ENCODE measurements at places on chromosomes 4 and X.

DNA sequence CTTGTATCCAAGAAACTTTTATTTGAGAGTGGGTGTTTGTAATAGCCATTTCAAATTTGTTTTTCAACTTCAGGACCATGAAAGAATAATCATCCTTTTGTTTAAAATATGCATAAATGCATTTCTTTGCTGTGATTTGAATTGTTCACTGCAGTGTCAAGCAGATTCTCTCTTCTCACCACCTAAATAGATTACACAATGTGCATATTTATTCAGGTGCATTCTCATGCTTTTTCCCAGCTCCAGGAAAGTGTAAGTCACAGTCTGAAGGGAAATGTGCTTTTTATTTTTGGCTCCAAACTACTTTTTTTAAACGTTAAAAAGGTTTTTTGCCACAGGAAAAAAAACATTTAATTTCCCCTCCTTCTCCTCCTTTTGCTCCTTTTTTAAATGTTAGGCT, 17.5 kb downstream of the C4orf33 start:
- peak; percentile 27 for DNase-seq

DNA sequence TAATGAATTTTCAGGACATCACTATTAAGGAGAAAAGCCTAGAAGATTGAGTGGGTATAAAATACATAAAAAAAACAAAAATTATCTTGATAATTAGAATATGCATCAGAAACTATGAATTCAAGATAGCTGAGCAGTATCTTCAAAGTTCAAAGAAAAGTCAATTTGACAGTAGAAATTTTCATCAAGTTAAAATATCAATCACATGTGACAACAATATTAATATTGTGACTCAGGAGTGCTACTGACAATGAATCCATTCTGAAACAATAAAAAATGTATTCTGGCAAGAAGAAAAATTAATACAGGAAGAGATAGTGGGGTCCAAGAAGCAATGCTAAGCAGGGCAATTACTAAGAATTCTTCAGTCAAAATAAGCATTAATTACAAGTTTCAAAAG, 151.9 kb upstream of the GLRA2 start:
- no peak for DNase-seq

DNA sequence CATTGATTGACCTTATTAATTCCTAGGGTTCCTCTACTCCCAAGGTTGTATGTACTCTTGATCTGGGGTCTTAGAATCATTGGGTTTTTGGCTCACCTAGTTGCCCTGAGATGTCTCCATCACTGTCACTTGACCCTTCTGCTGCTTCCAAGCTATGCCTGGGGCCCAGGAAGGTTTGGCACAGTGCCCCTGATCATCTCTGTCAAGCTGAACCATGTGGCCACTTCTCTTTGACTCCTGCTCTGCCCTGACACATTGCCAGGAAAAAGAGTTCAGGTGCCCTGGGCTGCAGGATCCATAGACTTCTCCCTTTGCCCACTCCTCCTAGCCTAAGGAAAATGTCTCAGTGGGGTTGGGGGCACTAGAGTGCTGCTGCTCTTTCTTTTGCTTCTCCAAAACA, 3.9 kb upstream of the CHST7 start:
- no peak for DNase-seq

GRCh38 chrX:71618303-71618721, at the start of gene CXCR3:
TSS of gene CXCR3 (minus strand) at chrX:71618511. CDS start at chrX:71618449, 62 bp downstream.
- DNase-seq, result no peak

DNA sequence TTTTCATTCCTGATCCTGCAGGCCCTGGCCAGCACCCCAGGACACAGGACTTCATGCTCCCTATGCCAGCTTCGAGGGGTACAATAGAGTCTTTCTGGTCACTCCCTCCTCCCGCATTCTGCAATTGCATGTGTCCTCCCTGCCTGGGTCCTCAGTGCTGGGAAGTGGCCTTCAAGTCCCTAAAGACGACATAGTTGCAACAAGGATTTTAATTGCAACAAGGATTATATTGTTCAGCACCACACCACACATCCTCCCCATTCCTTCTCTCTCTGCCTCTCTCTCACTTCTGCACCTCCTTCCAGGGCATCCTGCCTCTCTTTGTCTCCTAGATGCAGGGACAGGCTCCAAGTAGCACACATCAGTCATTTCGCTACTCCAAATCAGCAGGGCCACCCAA, 25.5 kb downstream of the SCD5 start:
- DNase-seq, result no peak

- no peak for DNase-seq
Observed at GRCh38 chrX:12137951-12138360, 317 bp upstream of the FRMPD4 start.

DNA sequence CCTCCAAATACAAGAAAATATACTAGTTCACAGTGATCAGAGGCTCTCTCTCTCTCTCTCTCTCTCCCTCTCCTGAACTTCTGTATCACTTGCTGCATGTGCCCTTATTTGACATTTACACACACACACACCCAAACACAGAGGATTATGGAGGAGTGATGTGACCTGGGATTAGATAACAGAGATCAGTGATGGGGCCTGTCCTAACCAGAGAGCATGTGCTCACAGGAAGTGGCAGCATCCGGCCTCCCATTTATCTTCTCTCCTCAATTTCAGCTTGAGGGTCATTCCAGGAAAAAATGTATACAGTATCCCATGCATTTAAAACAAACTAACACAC, 143.0 kb downstream of the TSPAN5 start:
- DNase-seq, result peak; percentile 36

- DNase-seq, result no peak
Observed at GRCh38 chr4:99800332-99801004, 16.2 kb upstream of the DAPP1 start.

DNA sequence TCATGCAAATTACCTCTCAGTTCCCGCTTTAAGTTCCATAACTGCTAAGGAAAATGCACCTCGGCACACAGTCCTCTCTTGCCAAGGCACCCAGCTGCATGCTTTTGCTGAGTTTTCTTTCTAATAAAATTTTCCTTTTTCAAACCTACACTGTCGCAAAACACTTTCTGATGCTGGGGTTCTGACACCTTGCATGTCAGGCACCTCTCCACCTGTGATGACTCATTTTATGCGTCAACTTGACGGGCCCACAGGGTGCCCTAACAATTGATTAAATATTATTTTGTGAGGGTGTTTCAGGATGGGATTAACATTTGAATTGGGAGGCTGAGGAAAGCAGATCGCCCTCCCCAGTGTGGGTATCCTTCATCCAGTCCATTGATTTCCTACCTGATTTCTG, 291.0 kb upstream of the STS start:
- no peak for DNase-seq

- DNase-seq, result no peak
Observed at GRCh38 chr4:30953799-30954198, 233.6 kb downstream of the PCDH7 start.

GRCh38 chrX:29257521-29257920, 670.3 kb downstream of the IL1RAPL1 start:
- no peak for DNase-seq

DNA sequence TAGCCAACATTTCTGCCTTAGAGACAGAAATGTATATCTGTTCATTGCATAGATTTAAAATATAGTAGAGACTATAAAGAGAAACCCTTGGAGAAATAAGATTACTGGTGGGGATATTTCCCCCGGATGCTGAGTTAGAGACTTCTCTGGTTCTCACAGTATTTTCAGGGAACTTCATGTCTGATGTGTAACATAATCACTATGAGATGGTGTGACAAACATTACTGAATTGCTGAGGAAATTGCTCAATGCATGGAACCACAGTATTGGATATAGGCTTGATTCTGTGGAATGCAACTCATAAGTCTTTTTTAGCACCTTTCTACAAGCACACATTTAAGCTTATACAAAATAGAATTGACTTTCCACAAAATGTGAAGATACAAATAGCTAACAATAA, 152.7 kb downstream of the SOWAHB start:
- no peak for DNase-seq

- peak; percentile 8 for DNase-seq
Observed at GRCh38 chrX:39445336-39445735, 644.1 kb downstream of the MID1IP1 start.

DNA sequence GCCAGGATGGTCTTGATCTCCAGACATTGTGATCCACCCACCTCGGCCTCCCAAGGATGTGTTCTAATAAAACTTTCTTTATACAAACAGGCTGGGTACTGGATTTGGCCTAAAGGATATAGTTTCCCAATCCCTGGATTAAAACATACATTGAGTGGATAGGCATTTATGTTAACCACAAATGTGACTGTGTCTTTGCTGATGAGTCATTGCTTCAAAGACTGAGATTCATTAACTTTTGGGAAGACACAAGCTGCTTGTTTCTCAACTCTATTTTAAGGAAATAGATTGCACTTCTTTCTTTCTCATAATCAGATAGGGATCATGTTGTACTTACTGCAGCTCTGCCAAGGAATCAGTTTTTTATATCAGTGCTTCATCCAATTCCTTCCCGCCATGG, 131.3 kb upstream of the AGA start:
- no peak for DNase-seq

Data from lung microvascular endothelial cell (primary cell).